ENCODE measurements at places on chromosomes 11 and 22.

DNA sequence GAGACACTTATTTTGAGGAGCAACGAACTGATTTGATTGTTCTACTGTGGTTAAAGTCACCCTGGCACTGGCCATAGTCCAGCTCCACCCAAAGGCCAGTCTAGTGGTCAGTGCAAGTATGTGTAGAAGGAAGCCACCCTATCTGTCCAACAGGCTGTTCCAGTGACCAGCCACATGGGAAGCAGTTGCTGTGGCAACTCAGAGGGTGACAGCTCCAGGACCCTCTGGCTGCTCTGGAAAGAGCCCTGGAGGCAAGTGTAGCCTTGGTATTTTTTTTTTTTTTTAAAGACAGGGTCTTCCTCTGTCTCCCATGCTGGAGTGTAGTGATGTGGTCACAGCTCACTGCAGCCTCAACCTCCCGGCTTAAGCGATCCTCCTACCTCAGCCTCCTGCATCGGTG, 27.8 kb downstream of the LMO1 start:
- H3K36me3 ChIP-seq: no peaks in the 10 kb centered on the region
- no peaks in the 10 kb centered on the region for H3K4me1 ChIP-seq
- no peaks in the 10 kb centered on the region for H3K27me3 ChIP-seq
- no peak overlapping the region for H3K27ac ChIP-seq
- DNase-seq: no peak

GRCh38 chr22:45503816-45504372, 1.2 kb downstream of the FBLN1 start:
- no peak for DNase-seq
- peaks cover 35% of the 10 kb centered on the region for H3K27me3 ChIP-seq
- no peak overlapping the region for H3K4me3 ChIP-seq

GRCh38 chr22:46483353-46483752, 54.1 kb downstream of the CELSR1 start:
- H3K36me3 ChIP-seq: no peaks in the 10 kb centered on the region
- no peaks in the 10 kb centered on the region for H3K4me1 ChIP-seq
- H3K4me3 ChIP-seq: no peak overlapping the region
- DNase-seq: no peak
- no peak overlapping the region for H3K27ac ChIP-seq
- H3K27me3 ChIP-seq: peaks cover 4% of the 10 kb centered on the region

DNA sequence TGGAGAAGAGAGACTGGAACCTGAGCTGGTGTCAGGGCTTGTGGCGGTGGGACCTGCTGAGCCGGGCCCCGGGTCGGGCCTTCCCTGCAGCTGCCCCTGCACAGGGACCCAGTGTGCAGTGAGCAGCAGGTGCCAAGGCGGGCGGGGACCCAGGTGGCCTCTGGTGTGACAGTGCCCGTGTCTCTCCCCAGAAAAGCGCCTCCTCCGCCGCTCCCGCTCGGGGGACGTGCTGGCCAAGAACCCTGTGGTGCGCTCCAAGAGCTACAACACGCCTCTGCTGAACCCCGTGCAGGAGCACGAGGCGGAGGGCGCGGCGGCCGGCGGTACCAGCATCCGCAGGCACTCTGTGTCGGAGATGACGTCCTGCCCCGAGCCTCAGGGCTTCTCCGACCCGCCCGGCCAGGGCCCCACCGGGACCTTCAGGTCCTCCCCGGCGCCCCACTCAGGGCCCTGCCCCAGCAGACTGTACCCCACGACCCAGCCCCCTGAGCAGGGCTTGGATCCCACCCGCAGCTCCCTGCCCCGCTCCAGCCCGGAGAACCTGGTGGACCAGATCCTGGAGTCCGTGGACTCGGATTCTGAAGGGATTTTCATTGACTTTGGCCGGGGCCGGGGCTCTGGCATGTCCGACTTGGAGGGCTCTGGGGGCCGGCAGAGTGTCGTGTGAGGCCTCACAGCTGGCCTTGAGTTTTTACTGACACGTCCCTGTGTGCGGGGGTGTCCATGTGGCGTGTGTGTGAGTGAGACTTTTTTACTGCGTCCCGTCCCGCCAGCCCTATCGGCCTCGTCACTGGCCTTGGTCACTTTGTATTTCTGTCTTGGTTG, 15.6 kb upstream of the ARHGAP8 start:
- peaks cover 8% of the 10 kb centered on the region for H3K27me3 ChIP-seq
- H3K4me1 ChIP-seq: no peaks in the 10 kb centered on the region
- no peak overlapping the region for H3K4me3 ChIP-seq
- no peaks in the 10 kb centered on the region for H3K36me3 ChIP-seq
- no peak overlapping the region for H3K27ac ChIP-seq

GRCh38 chr11:76380159-76380976, 564 bp downstream of the THAP12 start:
- H3K27ac ChIP-seq: peak overlapping the region; percentile 95
- H3K4me3 ChIP-seq: peak overlapping the region; percentile 76
- no peak for DNase-seq
- peaks cover 34% of the 10 kb centered on the region for H3K4me1 ChIP-seq
- no peaks in the 10 kb centered on the region for H3K27me3 ChIP-seq
